ENCODE measurements at places on chromosomes 6 and 20.

GRCh38 chr20:10536531-10536930, 101.4 kb downstream of the SLX4IP start:
- DNase-seq = no peak

DNA sequence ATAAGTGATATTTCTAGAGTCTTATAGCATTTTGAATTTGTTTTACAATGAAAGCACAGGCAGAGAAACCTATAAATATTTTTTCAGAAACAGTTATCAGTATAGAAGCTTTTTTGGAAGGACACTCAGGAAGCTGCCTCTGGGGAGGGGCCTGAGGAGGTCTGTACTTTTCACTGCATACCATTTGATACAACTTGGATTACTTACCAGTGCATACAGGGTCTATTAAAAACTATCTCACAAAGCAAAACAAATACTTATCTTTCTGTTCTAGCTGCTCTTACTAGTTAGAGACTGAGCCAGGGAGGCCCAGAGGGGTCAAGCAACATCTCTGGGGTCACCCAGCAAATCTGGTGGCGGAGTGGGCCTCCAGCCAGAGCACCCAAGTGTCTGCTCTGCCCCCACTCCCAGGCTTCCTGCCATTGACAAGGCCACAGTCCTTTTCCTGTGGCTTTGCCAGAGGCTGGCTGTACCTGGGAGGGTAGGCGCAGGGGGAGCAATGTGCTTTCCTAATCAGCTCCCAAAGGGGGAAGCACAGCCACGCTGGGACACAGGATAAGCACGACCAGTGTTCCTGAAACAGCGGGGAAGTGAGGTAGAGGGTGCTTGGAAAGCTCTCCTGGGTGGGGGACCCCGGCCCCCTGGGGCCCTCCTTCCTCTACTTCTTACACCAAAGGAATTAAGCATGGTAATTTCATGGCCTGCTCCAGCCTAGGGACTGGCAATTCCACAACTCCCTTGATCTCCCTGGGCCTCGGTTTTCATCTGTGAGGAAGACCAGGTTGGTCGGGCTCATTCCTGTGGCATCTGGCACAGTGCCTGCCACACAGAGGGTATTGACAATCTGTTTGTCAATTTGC, 7.8 kb downstream of the TCF15 start:
- DNase-seq = no peak

GRCh38 chr6:31272836-31273626, 1.1 kb upstream of the HLA-C start:
- peak; percentile 46 for DNase-seq

GRCh38 chr6:2542101-2542857, 208.4 kb downstream of the MYLK4 start:
- DNase-seq = no peak

- DNase-seq = no peak
Measured at GRCh38 chr6:33967966-33968724, 164.3 kb upstream of the MLN start.

GRCh38 chr6:48206091-48206490, 95.1 kb upstream of the PTCHD4 start:
- no peak for DNase-seq

- DNase-seq = no peak
Measured at GRCh38 chr6:148524471-148524882, 181.8 kb downstream of the SASH1 start.

GRCh38 chr6:161917645-161918044, 643.8 kb upstream of the AGPAT4 start:
- DNase-seq = no peak

DNA sequence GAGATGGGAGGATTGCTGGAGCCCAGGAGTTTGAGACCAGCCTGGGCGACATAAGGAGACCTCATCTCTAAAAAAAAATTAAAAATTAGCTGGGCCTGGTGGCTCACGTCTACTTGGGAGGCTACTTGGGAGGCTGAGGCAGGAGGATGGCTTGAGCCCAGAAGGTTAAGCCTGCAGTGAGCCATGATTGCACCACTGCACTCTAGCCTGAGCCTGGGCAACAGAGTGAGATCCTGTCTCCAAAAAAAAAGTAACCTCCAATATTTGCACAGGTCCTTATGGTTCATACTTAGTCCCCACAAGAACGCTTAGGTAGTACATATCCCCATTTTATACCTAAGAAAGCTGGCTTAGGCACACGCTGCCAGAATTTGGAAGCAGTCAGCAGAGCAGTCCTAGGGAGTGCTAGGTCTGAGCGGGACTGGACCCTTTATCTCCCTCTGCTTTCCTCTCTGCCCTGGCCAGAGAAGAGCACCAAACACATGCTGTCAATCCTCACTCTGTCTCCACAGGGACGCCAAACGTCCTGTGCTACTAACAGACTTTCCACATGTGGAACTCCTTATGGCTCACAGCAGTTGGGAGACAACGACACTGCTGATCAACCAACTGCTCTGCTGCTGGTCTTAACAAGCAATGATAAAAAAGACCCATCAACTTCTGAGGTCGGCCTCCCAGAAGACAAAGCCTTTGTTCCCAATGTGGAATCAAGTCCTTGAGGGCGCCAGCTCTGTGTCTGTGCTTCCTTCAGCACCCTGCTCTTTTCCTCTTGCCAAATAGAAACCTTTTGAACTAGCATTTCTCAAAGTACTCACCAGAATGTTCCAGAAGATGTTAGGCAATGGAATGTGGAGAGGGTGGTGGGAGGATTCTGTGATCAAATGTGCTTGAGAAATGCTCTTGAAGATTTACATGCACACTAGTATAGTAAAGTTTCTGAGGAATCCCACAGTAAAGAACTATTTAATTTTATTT, 226.3 kb upstream of the DTNBP1 start:
- peak; percentile 78 for DNase-seq

DNA sequence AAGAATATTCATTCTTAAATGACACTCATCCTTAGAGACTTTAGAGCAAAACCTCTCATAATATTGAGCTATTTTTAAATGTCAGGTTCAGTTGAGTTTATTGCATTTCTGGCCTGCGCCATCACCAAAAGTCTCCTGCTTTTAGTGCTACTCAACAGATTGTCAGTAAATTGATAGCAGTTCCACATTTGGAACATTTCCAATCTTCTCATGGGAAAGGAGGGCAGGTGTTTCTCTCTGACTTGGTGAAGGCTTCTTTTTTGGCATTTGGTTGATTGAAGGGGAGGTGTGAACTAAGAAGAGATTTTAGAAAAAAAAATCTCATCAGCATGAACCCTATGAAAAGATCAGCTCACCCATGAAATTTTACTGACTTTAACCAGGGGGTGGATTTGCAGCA, 125.9 kb upstream of the INSM1 start:
- DNase-seq = no peak

GRCh38 chr6:101396548-101397173, 3.2 kb downstream of the GRIK2 start:
- peak; percentile 42 for DNase-seq

DNA sequence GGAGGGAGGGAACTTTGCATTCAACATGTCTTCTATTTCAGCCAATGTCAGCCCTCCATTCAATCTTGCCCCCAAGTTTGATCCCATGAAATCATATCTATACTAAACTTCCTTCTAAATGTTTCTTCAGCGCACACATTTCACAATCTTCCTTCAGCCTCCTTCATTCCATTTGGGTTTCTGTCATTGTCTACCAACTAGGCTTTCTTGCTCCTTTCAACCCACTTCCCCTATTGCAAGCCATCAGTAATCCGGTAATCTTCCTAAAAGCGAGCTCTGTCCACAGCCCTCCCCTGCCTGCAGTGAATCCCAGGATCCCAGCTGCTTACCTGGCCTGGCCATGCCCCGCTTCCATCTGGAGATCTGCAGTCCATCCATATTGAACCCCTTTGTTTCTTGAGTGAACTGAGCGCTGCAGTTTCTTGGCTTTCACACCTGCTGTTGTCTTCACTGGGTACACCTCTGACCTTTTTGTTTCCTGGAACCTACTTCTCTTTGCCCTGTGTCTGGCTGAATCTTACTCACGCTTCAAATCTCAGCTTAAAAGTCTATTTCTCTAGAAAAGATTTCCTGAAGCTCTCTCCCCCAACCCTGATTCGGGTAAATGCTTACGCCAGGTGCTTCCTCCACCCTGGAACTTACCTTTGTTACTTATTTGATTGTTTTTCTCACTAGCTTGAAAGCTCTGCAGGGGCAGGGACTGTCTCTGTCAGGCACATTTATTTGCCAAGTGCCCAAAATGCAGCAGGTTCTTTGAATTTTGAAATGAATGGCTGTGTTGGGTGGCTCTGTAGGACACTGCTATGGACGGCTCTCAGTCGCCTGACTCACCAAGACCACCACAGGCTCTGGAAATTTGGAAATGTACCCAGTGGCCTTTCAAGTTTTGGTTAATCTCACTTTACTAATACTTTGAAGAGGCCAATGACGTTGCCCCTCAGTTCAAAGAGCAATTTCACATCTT, 50.3 kb downstream of the ADTRP start:
- peak; percentile 87 for DNase-seq

GRCh38 chr6:51856508-51856907, 230.9 kb downstream of the PKHD1 start:
- no peak for DNase-seq

- DNase-seq = no peak
Measured at GRCh38 chr20:23203310-23203709, 117.2 kb upstream of the CD93 start.

- DNase-seq = peak; percentile 34
Measured at GRCh38 chr6:56756219-56756789, 113.6 kb upstream of the DST start.

- DNase-seq = no peak
Measured at GRCh38 chr6:78952362-78952761, 85.0 kb downstream of the IRAK1BP1 start.

GRCh38 chr20:64158346-64159285, 5.6 kb upstream of the MYT1 start:
- no peak for DNase-seq

GRCh38 chr6:53938810-53939209, 144.0 kb downstream of the LRRC1 start:
- no peak for DNase-seq

GRCh38 chr6:36052097-36052496, 24.5 kb downstream of the MAPK14 start:
- no peak for DNase-seq

- DNase-seq = no peak
Measured at GRCh38 chr6:44002067-44002592, 125.1 kb downstream of the MRPL14 start.

- DNase-seq = peak; percentile 18
Measured at GRCh38 chr6:36277946-36278470, 8.1 kb downstream of the PNPLA1 start.

DNA sequence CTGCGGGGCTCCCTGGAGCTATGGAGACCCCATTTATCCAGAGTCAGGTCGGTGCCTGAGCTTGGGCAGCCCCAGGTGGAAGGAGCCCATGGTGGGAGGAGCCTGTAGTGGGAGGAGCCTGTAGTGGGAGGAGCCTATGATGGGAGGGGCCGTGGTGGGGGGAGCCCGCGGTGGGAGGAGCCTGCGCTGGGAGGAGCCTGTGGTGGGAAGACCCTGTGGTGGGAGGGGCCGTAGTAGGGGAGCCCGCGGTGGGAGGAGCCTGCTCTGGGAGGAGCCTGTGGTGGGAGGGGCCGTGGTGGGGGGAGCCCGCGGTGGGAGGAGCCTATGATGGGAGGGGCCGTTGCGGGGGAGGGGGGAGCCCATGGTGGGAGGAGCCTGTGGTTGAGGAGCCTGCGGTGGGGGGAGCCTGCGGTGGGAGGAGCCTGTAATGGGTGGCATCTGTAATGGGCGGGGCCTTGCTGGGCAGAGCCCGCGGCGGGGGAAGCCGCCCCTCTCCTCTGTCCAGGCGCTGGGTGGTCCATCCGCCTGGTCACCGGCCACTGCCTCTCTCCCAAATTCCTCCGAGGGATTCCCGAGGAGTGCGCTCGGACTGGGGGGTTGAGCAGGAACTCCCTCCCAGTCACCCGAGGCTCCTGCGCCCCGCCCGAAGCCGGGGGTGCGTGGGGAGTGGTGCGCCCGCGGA, 567 bp upstream of the FNDC11 start:
- DNase-seq = peak; percentile 44

DNA sequence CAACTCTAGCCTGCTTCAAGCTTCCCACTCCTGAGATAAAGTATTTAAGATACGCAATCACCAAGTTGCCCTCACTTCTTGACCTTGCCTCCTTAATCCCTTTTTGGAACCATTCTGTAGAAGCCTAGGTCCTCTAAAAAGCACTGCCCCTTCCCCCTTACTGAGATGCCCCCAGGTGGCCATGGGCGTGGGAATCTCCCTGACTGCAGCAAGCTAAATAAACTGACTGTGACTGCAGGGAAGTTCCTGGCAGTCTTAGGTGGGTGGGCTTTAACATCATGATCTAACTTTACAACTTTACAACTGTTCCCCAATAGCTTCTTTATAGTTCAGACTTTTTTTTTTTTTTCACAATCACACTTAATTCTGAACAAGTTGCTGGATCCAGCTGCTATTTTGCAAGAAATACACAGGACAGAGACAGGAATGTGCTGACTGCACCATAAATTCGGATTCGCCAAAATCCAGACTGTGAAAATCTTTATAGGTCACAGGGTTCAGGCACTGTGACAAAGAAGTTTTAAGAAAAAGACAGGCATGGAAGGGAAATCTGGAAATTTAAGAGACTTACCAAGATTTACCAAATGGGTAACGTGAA, 344.2 kb upstream of the SULF2 start:
- DNase-seq = no peak

GRCh38 chr6:17395112-17395511, 1.7 kb downstream of the CAP2 start:
- no peak for DNase-seq

GRCh38 chr6:106702046-106702445, 72.7 kb downstream of the QRSL1 start:
- DNase-seq = no peak

DNA sequence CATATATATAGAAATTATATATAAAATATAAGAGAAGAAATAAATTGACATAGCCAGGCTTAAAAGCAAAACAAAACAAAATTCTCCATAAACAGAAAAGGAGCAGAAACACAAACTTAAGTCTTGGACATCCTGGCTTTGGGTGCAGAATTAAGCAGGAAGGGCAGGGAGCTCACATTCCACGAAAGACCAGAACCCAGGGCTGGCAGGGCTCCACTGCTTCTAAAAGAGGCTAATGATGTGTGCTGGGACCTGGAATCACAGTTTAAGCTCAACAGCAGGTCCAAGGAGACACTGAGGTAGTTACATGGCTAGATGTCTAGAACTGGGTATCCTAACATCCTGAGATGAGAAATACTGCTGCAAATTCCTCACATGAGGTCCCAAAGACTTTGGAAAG, 210.3 kb downstream of the WDR27 start:
- no peak for DNase-seq

GRCh38 chr6:23503173-23503572, 622.8 kb upstream of the NRSN1 start:
- no peak for DNase-seq

- no peak for DNase-seq
Measured at GRCh38 chr6:138372711-138373463, 4.8 kb upstream of the SMIM28 start.

DNA sequence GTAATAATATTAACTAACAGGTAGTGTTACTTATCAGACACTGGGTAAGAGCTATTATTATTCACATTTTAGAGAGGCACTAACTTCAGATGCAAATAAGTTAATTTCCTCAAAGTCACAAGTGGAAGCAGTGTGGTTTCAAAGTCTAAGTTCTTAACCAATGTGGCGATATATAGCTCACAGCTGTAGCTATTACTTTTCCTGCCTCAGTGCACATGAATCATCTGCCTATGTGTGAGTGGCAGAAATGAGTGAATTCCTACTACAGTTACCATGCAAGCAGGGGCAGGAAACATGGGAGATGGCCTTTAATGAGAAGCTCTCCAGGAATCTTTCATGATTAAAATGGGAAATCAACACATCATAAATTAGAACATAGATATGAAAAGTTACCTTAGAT, 126.2 kb upstream of the EYA4 start:
- DNase-seq = no peak

- DNase-seq = no peak
Measured at GRCh38 chr6:165178056-165178455, 131.3 kb downstream of the C6orf118 start.
